ENCODE measurements at places on chromosomes 13 and 19.

GRCh38 chr13:50779443-50780200, 63.9 kb downstream of the DLEU7 start:
- DNase-seq: no peak

- DNase-seq: no peak
Measured at GRCh38 chr19:18219911-18220631, 6.2 kb downstream of the PDE4C start.

- no peak for DNase-seq
Measured at GRCh38 chr13:33931397-33932311, 113.7 kb downstream of the RFC3 start.

GRCh38 chr13:24135674-24136300, 24.7 kb upstream of the SPATA13 start:
- DNase-seq: no peak

- no peak for DNase-seq
Measured at GRCh38 chr13:98997738-98998641, 20.1 kb upstream of the DOCK9 start.

DNA sequence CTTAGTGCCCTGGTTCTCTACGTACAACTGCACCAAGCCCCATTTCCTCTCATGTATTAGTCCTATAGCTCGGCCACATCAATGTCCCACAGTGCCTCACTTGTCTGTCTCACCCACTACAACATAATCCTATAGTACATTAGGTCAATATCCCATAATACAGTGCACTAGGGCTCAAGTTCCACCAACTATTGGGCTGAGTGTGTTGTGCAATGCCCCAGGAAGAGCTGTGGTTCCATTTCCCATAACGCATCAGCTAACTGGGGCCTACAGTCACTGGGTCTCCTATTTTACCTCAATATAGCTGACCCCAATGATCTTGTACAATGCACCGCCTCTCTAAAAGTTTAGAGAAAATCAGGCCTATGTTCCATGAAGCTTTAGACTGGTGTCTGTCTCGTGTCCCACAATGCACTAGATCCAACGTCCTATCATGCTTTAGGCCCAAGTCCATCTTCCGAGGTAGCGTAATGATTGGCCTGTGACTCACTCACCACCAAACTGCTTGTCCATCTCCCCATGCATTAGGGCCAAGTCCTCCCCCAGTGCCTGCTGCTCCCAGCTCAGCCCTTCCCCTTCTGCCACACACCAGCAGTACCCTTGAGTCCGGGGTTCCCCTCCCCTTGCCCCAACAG, 21.8 kb downstream of the TSKS start:
- no peak for DNase-seq

- DNase-seq: no peak
Measured at GRCh38 chr13:113538689-113539058, 45.9 kb upstream of the TFDP1 start.

DNA sequence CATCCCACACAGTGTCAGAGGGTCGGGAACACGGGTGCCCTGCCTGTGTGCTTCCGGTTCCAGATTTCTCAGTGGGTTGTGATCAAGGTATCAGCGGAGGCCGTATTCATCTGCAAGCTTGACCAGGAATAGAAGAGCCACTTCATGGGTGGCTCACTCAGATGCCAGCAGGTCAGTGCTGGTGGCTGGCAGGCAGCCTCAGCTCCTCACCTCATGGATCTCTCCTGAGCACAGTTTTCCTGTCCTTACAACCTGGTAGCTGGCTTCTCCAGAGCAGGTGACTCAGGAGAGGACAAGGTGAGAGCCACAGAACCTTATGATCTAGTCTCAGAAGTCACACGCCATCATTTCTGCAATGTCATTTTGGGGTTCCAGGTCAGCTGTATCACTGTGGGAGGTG, 44.8 kb upstream of the SPATA13 start:
- DNase-seq: no peak

GRCh38 chr19:30106417-30107095, 164.5 kb downstream of the URI1 start:
- DNase-seq: no peak

- DNase-seq: no peak
Measured at GRCh38 chr13:37645181-37645740, 46.7 kb upstream of the POSTN start.

DNA sequence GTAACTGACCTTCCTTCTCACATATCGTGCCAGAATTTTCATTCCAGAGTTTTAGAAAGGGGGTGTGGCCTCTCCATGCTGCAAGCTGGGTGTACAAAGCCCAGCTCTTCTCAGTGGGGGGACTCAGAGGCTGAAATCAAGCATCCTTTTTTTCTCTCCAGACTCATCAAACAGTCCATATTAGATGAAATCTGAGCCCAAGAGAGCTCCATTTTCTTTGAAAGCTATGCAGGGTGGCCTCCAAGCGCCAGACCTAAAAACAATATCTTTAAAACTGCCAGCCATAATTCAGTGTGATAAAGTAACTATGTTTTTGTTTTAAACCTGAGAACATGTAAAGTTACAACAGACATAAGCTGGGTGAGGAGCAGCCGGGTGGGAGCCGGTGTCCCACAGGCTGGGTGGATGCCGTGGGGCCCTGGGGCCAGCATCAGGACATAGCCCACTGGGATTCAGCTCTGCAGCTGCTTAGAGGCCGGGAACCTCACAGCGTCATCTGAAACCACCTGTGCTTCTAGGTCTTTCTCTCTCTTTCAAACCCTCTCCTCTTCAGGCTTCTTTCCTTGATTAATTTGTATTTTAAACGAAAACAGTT, 249.2 kb downstream of the ZNF536 start:
- DNase-seq: no peak

- DNase-seq: no peak
Measured at GRCh38 chr13:24745861-24746617, 17.9 kb upstream of the RNF17 start.

GRCh38 chr19:31096935-31097545, 252.2 kb downstream of the TSHZ3 start:
- no peak for DNase-seq

DNA sequence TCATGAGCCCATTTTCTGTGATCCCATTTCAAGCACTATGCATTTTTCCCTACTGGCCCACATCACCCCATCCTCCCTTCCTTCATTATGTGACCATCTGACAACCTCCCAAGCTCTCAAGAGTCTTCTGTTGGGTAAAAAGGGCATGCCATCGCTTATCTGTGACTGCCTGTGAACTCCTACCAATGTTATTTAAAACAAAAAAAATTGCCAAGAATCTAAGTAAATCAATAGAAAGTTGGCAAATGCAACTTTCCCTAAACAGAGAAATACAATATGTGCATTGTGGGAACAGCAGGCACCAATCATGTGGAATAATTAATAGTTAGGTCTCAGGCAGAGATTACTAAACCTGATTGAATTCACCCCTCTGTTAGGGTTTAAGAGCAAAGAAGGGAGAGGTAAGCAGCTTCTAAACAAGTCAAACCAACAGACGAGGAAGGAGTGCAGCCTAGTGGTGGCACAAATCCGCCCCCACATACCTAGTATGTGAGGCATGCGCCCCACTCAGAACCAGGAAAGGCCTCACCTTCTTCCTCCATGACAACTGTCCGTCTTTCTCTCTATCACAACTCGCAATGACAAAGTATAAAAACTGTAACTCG, 29.8 kb downstream of the DZIP1 start:
- no peak for DNase-seq

- no peak for DNase-seq
Measured at GRCh38 chr13:94079876-94080275, 399.6 kb downstream of the DCT start.

DNA sequence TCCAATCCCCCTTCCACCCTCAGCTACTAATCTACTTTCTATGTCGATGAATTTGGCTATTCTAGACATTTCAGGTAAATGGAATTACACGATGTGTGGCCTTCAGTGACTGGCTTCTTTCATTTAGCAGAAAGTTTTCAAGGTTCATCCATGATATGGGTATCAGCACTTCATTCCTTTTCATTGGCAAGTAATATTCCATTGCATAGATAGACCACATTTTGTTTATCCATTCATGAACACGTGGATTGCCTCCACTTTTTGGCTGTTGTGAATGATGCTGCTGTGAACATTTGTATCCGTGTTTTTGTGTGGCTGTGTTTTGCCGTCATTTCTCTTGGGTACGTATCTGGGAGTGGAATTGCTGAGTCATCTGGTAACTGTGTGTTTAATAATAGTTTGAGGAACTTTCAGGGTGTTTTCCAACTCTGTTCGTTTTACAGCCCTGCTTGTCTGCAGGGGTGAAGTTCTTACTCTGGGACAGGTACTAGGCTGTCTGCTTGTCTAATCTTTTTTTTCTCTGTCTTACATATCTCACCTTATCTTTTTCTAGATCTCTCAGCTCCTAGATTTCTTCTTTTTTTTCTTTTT, 32.5 kb downstream of the MARK4 start:
- DNase-seq: no peak

GRCh38 chr13:110629735-110630134, 14.4 kb downstream of the NAXD start:
- no peak for DNase-seq

DNA sequence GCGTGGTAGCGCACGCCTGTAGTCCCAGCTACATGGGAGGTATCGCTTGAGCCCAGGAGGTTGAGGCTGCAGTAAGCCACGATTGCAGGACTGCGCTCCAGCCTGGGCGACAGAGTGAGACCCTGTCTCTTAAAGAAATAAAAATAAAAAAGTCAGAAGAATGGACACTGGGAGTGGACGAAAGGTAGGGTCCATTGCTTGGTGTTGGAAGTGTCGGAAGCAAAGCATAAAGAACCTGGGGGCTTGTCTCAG, 392 bp upstream of the ARHGAP33 start:
- DNase-seq: no peak

DNA sequence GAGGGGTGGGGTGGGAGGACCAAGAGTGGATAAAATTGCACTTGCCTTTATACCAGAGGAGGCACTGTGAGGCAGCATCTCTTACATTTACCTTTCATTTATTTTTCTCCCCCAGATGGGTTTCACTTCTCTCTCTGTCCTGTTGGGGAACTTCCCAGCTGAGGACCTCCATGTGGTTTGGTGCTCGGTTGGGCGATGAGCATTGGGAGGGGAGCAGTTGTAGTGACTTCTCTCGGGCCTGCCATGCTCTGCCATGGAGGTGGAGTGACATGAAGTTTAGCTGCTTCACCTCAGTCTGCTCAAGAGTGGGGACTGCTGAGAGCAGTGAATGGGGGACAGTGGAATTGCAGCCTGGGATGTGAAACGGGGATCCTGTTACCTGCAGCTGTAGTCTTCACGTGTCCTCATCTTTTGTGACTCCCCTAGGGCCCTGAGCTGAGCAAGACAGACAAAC, 23.1 kb upstream of the CXCL17 start:
- no peak for DNase-seq

- DNase-seq: no peak
Measured at GRCh38 chr19:37914908-37915307, 7.9 kb downstream of the SIPA1L3 start.

GRCh38 chr13:80319004-80319403, 21.9 kb downstream of the SPRY2 start:
- no peak for DNase-seq

DNA sequence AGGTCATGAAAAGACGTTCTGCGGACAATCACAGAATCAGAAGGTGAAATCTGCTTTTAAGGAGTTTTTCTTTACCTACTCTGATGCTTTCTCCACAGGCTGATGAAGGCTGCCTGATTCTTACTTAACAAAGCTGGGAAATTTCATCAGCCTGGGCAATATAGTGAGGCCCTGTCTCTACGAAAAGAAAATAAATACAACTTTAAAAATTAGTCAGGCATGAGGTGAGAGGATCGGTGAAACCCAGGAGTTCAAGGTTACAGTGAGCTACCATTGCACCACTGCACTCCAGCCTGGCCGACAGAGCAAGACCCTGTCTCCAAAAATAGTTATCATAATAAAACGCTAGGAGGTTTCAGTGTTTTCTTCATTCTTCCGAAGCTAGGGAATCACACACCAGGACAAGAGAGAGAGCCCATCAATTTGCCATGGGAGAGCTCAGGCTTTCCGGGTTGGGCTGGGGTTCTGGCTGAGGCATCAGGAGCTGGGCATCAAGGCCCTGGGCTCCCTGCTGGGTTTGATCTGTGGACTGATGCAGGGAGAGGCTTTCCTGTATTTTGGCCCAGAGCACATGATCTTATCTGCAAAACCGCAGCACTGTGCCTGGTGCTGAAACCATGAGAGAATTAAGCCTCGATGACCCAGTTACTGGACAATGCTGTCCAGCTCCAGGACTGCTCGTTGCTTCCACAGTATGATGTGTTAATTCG, 25.1 kb upstream of the CEBPG start:
- DNase-seq: no peak

DNA sequence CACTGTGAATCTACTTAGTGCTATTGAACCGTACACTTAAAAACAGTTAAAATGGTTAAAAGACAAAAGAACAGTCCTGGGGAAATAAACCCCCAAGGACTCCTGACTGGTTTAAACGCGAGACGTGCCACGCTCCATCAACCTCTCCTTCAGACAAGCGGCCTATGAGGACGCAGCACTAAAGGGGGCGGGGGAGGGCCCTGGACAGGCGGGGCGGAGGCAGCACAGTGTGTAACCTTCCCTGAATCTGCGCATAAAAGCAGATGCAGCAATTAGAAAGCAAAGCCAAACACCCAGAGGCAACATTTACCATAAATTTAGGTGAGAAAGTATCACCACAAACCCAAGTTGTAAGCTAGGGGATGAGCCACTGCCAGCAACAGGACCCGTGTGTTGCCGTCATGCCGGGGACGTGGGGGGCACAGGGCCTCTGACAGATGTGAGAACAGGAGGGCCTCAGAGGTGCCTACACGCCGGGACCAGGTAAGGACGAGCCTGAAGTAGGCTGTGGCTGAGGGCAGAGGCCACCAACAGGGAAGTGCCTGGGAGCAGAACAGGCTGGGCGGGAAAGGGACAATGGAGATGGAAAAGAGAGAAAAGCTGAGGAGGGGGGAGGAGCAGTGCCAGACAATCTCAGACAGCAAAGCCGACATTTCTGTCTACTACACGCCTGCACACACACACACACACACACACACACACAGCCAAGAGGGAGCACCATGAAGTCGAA, 15.3 kb upstream of the ADPRHL1 start:
- no peak for DNase-seq

DNA sequence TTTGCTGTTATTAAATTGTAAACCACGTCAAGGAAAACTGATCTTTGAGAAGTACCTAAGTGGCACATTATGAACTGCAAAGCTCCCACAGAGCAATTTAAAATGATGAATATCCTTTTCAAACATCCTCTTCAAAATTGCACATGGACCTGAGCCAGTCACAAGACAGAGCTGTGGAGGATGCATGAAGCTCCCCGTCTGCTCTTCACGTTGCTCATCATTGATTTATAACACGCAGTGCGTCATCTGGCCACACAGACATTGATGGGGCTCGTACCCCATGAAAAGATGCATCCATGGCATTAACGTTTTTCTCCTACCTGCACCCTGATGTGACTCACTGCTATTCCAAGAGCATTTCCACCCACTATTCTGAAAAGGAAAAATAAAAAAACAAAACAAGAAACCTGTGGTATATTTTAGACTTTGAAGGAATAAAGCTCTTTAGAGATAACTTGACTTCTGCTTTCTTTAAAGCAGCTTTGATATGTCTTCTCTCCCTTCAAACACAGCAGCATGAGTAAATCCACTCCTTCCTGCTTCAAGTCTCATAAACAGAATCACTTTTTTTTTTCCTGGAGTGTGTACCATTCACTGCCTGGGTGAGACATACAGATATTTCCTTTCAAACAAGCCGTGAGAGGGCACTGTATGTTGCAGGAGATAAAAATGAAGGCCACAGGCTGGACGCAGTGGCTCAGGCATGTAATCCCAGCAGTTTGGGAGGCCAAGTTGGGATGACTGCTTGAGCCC, 7.2 kb upstream of the SERTM1 start:
- no peak for DNase-seq

GRCh38 chr13:69035771-69036170, 1071.9 kb upstream of the ATXN8OS start:
- DNase-seq: no peak

Data from T-helper 1 cell (primary cell).